ENCODE measurements at places on chromosomes 4 and X.

DNA sequence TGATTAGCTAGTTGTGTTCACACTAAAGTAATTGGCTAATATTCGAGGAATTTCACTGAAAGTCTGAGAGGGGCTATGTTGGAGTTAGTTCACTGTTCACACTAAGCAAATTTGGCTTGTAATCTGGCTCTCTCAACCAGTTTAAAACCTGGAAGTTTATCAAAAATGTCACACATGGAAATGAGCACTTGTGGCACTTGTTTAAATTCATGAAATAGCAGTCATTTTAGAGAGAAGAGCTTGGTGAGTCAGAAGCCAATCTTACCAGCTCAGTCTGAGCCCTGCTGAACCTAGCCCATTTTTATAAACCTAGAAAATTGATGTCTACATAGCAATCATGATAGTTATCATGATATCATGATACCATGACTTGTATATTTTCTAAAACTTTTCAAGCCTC is 90.7 kb upstream of the JADE1 start:
- no peak for DNase-seq

DNA sequence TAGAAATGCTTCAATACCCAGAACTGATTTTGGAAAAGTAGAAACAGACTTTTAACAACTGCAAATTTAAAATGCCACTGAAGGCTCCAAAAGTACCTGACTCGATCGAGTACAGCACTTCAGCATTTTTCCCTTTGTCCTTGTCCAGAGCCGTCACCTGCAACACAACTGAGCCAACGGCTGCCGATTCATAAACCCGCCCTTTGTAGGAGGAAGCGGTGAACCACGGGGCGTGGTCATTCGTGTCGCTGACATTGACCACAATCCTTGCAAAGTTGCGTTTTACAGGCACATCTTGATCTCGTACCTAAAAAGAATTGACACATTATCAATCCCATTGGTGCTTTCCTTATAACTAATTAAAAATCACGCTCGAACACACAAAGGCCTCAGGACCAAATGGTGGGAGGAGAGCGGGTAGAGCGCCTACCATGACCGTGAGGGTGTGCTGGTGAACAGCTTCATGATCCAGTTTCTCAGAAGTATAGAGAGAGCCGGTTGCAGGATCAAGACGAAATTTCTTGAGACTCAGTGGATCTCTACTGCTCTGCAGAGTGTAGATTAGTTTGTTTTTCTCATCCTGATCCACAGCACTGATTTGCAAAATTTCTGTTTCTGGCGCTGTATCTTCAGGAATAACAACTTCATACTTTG is 72.8 kb upstream of the MTNR1A start:
- DNase-seq = no peak

DNA sequence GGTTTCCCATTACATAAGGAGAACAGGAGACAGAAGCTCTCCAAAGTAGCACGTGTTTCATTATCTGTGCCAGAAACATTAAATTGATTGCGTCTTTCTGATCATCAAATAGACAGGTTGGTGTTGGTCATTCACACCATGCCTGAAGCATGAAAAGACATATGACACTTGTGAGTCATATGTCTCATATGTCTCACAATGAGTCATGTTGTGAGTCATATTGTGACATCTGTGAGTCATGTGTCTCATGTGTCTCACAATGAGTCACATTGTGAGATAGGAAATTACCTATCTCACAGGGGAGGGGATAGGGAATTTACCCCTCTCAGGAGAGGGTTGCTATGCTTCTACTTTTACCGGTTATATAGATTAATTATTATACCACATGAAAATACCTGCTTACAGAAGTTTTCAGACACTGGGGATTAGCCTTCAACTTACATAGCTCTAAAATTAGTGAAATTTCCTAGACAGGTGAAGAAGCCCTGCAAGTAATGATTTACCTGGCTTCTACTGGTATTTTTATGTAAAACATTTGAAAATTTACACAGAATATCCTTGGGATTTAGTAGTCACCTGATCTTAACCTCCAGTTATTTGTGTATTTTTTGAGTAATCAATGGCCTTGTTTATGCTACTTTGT is 80.8 kb downstream of the NPFFR2 start:
- no peak for DNase-seq

DNA sequence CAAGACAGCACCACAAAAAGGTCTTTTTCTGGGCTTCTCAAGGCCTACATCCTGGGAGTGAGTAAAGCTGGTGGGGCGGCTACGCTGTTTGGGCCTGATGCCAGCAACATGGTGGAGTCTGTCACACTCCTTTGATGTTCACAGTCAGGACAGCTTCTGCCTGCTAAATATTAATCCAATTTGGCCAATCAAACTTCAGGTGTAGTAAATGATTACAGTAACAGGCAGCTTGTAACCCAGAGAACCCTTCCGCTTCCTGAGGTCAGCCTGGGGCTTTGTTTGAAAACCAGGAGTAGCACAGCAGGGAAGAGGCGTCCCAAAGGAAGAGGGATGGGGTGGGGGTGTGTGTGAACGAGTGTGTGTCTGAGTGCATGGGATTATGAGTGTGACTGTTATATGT is 220.4 kb downstream of the MAML3 start:
- no peak for DNase-seq

GRCh38 chr4:93540562-93540961 is 288.0 kb upstream of the ATOH1 start:
- DNase-seq = no peak

DNA sequence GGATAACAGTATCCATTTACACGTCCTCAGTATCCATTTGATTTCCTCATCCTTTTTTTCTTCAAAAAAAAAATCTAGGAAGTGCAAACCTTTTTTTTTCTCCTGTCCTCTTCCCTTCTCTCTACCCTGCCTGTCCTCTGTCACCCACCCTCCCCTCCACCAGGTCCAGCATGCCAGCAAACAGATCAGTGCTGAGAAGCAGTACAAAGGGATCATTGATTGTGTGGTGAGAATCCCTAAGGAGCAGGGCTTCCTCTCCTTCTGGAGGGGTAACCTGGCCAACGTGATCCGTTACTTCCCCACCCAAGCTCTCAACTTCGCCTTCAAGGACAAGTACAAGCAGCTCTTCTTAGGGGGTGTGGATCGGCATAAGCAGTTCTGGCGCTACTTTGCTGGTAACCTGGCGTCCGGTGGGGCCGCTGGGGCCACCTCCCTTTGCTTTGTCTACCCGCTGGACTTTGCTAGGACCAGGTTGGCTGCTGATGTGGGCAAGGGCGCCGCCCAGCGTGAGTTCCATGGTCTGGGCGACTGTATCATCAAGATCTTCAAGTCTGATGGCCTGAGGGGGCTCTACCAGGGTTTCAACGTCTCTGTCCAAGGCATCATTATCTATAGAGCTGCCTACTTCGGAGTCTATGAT is 1.7 kb downstream of the SLC25A4 start:
- no peak for DNase-seq

GRCh38 chrX:148499638-148500422 is 587 bp upstream of the AFF2 start:
- DNase-seq = no peak

DNA sequence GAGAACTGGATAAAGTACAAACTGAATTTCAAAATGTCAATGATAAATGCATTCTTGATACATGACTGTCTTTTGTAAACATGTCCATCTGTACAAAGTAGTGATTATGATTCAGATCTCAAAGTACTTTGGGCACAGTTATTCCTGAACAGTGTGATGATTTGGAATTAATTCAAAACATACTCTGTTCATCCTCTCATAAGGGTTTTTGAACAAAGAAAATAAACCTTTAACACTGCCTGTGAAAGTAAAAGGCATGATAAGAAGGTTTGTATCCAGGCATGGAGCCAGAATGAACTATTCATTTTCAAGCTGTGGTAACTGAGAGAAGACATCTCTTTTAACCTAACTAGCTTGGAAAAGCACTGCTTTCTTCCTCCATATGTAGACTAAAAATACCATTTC is 883 bp upstream of the KLHL4 start:
- DNase-seq = no peak

DNA sequence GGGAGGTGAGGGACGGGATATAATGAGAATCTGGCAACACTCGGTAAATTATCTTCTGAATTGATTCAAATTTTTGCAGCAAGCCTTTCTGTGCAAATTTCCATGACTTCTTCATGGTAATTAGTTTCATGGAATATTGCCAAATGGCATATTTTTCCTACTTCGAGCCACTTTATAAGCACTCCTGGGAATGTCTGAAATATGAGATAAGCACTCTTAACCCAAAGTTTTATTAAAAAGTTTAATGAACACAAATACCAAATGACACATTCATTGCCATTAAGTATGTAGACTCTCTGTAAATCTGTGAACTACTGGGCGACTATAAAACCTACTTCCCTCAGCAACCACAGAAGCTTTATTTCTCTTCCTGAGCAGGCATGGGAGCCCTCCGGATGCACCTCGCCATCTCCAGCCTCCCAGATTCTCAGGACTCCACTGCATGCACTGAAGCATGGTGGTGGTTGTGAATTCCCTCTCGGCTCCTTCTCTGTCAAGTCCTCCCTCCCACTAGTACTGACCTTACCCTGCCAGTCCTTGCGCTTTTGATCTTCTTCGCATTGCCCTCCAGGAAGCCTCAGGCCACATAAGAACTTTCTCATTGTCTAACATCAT is 154.4 kb upstream of the RPL34 start:
- DNase-seq = no peak

DNA sequence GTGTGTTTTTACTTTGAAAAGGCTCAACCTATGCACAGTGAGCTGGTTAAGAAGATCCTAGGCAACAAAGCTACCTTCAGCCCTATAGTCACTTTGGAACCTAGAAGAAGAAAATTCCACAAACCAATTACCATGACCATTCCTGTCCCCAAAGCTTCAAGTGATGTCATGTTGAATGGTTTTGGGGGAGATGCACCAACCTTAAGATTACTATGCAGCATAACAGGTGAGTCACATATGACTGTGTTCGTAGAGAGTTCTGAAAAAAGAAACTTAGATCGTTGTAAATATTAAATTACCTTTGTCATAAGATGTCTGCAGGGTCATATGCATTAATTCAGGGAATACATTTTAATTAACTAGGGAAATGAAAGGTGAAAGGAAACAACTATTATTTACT is 287.1 kb downstream of the ANK2 start:
- no peak for DNase-seq

- DNase-seq = no peak
Observed at GRCh38 chrX:22760513-22761057, 239.2 kb upstream of the DDX53 start.

DNA sequence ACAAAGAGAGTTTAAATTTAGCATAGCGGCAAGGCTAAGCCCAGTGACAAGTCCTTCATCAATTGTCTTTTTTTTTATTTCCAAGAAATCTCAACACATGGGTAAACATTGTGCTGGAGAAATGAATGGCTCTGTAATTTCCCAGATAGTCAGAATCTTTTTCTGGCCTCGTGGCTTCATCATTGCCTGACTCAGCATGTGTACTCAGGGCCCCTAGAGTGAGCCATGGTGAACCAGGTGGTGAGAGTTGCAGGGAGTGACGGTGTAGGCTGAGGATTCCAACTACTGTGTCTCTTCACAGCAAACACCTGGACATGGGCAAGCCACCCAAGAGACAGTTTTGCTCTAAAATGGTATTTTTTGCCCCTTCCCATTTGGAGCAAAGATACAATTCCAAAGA is 43.1 kb upstream of the UCP1 start:
- DNase-seq = no peak

DNA sequence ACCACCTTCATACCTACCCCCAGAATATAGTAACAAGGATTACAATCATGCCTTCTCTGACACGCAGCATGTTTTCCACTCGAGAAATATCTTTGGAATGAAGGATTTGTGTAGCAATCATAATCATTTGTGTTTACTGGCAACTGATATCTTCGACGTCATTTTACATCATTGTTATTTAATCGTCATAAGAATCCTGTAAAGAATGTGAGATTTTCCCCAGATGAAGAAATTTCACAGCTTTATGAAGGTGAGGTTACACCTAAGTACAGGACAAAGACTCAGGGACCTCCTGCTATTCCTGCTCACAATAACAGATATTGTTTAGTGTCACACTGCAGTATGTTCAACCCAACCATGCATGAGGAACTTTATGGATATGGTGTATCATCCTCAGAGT is 198.2 kb upstream of the LDB2 start:
- no peak for DNase-seq

- no peak for DNase-seq
Observed at GRCh38 chr4:80017125-80017854, 55.7 kb downstream of the ANTXR2 start.

DNA sequence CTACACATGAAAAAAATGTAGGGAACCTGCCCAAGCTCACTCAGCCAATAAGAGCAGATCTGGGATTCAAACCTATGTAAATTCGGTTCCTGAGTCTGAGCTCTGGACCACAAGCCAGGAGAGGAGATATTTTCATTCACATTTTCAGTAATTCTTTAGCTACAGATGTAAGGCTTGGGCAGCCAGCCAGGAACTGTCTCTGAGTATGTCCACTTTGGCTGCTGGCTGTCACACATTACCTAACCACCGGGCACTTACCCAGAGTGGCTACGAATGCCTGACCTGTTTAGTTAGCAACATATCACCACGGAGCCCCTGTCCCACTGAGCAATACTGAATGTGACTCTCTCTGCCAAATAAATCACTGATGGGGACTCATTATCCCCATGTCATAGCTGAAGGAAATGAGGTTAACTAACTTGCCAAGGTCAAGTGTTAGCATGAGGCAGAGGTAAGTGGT is 15.3 kb downstream of the USP46 start:
- DNase-seq = no peak

DNA sequence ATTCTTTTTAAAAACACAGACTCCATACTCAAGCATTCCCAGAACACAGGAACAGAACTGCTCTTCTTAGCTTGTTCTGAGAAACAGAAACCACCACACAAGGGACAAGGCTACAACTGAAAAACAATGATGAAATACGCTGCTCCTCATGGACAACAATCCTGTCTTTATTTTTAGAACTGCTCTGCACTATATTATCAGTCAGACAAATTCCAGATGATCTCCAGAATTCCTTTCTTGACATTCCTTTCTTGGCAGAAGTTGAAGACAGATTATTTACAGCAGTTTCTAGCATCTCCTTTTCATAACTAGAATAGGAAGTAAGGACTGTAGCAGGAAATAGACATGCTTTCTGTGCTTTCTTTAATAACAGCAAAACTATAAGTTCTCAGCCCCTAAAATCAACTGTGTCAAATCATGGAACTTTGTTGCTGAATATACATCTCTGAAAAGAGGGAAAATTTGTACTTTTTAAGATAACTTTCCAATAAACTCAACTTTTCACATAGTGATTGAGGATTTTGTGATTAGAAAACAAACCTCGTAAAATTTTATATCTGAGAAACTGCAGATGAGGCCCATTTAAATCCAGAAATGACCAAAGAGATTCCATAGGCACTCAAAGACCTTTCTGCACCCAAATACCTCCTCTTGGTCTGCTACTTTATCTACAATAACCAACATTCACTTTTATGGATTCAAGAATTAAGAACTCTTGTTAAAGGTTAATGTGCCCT is 35.9 kb downstream of the ANTXR2 start:
- no peak for DNase-seq

DNA sequence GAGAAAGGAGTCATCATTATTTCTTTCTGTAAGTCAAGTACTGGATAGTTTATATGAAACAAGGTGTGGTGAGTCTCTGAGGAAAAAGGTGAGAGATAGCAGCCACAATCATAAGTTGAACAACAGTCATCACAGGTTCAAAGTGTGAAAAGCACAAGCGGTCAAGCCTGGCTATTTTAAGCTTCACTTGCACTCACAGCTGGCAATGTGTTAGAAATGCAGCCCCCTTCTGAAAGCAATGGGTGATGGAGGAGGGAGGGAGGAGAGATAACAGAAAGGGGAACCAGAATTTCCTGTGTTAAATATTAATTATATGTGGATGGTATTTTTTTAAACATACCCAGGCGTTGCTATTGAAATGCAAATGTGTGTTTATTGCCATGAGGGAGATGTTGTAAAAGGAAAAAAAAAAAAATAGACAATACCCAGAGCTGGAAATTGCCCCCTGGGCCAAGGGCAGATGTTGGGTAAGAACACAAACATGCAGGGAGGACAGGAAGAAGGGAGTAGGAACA is 26.9 kb upstream of the BMP3 start:
- DNase-seq = no peak

Measured in iPS DF 19.7 (cell line).